NCI-H1417 (cell line): ENCODE measurements at places on chromosomes 5 and 9.

GRCh38 chr5:102554728-102555127, 55.9 kb upstream of the SLCO6A1 start:
- peak; percentile 25 for DNase-seq

DNA sequence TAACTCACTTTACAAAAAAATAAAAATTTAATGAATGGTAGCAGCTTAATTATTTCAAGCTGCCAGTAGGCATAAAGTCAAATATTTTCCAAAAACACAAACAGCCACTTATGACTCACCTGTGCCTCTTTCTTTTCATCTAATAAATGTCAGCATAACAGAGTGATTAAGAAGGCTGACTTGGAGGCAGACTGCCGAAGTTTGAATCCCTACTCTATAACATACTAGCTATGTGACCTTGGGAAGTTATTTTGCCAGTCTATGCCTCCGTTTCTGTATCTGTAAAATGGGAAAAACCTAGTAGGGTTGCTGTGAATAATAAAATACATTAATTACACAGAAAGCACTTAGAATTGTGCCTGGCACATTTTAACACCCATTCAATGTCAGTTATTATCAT, 33.8 kb downstream of the FANCC start:
- DNase-seq = no peak

- DNase-seq = peak; percentile 2
These were observed 77.2 kb downstream of the ATP10B start for GRCh38 chr5:160774666-160775315.

DNA sequence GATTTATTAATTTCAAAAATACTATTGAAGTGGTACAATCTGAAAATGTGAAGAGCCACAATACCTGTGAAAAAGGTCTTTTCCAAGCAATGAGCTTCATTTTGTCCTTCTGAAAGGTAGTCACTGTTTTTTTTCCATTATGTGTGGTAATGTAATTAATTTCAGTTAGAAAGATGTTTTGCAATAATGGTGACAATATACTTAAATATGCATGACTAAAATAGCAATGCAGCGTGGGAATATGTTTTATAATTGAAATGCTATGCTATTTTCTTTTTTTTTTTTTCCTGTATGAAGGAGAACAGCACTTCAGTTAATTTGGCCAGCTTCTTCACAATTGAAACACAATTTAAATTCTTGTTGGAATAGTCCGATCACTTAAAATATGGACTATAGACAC, 41.9 kb downstream of the NPR3 start:
- no peak for DNase-seq

- DNase-seq = no peak
These were observed 201.1 kb downstream of the TENT4A start for GRCh38 chr5:6914347-6914746.

DNA sequence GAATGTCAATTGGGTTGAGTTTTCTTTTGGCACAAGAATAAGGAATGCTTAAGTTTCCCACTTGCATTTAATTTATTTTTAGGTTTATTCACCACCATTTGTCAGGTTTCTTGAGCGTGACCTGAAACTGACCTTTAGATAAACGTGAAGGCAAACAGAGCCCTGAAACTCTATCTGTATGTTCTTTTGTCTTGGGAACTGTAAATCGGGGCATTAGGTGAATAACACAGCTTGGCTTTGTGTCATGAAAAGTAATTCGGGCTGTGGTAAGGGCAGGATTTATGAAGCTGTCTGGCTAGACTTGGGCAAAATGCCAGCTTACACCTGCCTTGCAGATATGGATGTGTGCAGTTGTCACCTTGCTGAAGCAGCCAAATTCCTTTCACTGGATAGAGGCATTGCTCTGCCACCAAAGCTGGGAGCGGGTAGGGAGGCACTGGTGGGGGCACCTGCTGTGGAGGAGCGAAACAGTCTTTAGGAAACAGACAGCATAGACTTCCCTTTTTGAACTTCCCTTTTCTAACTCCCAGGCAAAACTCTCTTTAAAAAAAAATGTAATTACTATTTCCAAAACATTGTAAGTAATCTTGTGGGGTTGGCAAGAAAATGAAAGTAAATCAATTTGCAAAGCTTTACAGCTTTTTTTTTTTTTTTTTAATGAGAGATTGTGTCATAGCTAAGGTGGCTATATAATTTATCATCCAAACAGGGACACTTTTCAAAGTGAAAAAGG, 545.2 kb downstream of the CSNK1G3 start:
- DNase-seq = peak; percentile 89

GRCh38 chr5:138594305-138595058, 19.3 kb upstream of the HSPA9 start:
- no peak for DNase-seq

DNA sequence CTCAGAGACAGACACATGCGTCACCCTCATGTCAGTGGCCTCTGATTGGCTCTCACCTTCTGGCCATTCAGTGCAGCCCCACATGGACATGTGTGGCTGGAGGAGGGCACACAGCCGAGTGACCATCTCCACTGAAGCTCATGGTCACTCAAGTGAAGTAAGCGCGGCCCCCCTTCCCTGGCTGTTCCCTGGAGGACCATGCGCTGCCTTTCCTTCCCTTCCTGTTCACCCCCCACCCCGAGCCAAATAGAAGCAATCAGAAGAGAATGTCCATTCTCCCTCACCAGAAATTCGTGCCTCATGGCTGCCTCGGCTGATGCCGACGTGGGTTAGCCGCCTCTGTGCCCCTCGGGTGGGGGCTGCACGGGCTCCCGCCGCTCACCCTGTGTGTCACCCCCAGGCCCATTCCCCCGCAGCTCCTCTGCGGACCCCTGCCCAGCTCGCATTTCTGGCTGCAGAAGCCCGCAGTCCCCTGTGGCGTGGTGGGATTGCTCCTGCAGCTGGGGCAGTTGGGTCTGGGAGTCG, 12.5 kb upstream of the COL5A1 start:
- DNase-seq = no peak

- no peak for DNase-seq
These were observed 297.4 kb upstream of the ZNF608 start for GRCh38 chr5:125043781-125044391.

GRCh38 chr5:38613490-38613889, 57.0 kb upstream of the LIFR start:
- DNase-seq = no peak

DNA sequence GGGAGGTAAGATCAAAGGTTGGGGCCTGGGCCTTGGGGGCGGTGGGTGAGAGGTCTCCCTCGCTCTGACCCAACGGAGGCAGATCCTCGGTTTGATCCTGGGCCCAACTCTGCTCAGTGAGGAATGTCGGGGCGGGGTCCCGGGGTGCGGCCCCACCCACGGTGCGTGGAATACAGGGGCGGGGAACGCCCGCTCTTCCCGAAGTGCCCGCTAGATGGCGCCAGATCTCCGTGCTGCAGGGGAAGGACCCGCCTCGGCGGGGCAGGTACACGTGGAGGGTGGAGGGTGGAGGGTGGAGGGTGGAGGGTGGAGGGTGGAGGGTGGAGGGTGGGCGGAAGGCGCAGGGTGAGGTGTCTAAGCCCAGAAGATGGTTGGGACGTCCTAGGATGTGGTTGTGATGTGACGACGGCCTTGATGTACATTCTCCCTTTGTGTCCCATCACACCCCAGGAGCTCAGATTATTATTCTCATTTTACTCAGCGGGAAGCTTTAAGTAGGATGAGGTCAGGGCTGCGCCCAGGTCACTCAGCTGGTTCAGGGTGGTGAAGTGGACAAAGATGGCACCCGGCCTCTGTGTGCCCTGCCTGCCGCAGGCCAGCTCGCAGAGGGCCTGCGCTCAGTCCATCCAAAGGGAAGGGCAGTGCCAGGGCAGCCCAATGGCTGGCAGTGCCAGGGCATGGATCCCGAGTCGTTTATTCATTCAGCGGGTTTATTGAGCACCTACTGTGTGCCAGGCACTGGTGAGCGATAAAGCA, 9.4 kb upstream of the RPS14 start:
- peak; percentile 59 for DNase-seq

GRCh38 chr9:97981846-97982682, 1.1 kb upstream of the ANP32B start:
- DNase-seq = peak; percentile 23

DNA sequence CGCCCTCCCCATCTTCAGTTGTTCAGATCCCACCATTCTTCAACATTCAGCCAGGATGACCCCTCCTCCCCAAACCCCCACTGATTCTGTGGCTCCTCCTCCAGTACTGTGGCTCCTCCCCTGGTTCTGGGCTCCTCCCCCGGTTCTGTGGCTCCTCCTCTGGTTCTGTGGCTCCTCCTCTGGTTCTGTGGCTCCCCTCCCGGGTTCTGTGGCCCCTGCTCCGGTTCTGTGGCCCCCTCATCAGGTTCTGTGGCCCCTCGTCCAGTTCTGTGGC, 32.8 kb downstream of the C5orf15 start:
- DNase-seq = no peak

- peak; percentile 82 for DNase-seq
These were observed 25.0 kb upstream of the C5orf47 start for GRCh38 chr5:173963867-173964441.

DNA sequence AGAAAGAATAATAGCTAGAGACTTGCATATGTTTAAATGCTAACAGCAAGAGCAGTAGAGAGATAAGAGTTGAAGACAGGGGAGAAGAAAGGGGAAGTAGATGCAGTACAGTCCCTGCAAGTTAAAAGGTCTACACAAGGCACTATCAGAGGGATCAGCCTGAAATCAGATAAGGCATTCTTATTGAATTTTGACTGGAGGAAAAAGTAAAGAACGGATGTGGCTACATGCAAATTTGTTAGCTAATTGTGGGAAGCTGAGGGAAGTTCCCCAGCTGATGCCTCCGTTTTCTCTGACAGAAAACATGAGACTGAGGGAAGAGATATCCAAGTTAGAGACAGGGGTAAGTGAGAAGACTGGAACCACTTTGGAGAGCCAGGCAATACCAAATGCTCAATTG, 12.9 kb upstream of the RHOBTB3 start:
- DNase-seq = no peak

- DNase-seq = no peak
These were observed 81.5 kb upstream of the CHD1 start for GRCh38 chr5:99010294-99010693.

DNA sequence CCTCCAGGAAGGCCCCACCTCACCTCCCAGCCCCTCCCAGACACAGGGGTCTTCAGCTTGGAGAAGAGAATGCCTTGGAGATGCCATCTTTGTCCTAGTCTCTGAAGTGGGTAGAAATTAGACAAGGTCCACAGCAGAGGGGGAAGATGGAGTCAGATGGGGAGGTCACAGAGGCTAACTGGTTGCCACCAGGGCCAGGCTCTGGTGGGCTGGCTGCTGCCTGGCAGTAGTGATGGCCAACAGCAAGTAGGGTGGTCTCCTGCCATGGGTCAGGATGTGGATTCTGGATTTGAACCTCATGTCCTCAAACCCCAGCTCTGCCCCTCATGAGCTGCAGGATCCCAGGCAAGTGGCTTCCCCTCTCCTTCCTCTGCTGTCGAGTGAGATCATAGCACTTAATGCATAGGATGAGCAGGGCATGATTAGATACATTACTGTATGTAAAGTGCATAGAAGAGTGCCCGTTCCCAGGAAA, 38.7 kb upstream of the NEK6 start:
- no peak for DNase-seq

DNA sequence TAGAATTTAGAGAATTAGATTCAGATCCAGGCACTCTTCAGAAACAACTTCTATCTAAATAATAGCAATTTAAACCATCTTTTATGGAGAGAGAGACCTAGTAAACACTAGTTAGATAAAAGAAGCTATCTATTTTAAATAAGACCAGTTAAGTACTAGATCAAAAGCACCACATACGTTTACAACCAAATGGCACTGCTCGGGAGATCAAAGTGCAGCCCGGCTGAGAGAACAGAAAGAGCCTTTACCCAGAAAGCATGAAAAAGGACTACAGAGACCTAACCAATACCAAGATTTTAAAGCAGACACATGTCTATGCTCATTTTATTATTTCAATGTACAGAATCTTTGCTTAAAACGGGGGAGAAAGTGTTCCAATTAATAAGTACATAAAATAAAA, 30.8 kb downstream of the LIX1 start:
- no peak for DNase-seq

- DNase-seq = no peak
These were observed 39.2 kb upstream of the NEK6 start for GRCh38 chr9:124218438-124218982.

DNA sequence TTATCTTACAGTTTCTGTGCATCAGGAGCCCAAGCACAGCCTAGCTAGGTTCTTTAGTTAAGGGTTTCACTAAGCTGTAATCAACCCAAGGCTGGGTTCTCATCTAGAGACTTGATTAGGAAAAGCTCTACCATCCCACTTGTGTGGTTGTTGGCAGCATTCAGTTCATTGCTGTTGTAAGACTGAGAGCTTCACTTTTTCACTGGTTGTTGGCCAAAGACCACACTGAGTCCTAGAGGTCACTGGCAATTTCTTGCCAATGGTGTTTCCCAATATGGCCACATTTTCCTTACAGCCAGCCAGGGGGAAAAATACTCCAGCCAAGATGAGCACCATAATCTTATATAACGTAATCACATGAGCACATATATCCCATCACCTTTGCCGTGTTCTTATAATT, 74.3 kb downstream of the SMIM15 start:
- DNase-seq = no peak

- DNase-seq = peak; percentile 56
These were observed 757 bp downstream of the ANKRD34B start for GRCh38 chr5:80569086-80569960.

GRCh38 chr5:92944903-92945604, 636.0 kb downstream of the NR2F1-AS1 start:
- DNase-seq = no peak

DNA sequence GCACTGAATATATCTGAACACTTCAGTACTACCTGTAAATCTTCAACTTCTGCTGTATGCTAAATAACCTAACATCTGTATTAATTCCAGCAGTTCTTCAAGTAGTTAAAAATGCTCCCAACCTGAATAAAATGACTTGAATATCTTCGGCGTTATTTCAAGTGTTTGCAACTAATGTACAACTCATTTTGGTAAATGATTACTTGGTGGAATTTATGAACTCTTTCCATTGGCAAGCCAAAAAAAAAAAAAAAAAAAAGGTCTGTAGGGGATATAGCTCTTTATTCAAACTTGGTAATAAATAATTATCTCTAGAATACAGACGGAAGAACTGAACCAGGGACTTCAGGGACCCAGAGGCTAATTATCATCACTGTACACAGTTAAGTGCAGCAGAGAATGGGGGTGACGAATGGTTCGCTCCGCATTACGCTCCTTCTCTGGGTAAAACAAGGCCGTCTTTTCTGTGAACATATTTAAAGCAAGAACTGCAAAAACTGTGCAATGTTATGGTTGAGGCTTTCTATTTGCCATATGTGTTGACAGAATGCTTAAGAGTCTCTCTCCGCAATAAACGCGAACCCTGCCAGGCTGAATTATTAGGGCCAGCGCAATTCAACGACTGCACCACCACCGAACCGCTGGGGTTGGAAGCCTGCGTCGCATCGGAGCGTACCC, 1.9 kb upstream of the ERBIN start:
- DNase-seq = peak; percentile 83
